Globus pallidus (tissue), 1 donor: ENCODE measurements at places on chromosomes 4 and X.

DNA sequence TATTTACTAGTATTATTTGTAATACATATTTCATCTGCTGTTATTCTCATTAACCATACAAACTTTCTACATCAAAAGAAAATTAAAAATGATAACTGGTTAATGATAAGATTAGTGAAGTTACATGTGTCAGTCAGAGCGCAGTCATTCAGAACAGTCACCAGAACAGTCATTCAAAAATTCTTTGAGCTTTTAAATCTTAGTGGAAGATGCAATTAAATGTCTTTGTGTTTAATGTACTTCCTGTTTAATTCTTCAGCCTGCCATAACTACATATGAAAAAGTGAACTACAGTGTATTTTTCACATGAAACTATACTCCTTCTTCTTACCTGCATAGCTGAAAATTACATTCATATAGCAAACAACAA, 179.7 kb upstream of the NDST4 start:
- DNase-seq: no peak

GRCh38 chr4:48051078-48051477, 34.5 kb downstream of the NIPAL1 start:
- no peak for DNase-seq

- DNase-seq: no peak
Measured at GRCh38 chr4:69656653-69657158, 3.7 kb upstream of the UGT2A1 start.

- peak; percentile 41 for DNase-seq
Measured at GRCh38 chr4:174120446-174121295, 162.8 kb downstream of the FBXO8 start.

GRCh38 chr4:144862210-144862609, 216.3 kb downstream of the HHIP start:
- DNase-seq: no peak

GRCh38 chr4:3871181-3871852, 105.1 kb downstream of the ADRA2C start:
- no peak for DNase-seq

- no peak for DNase-seq
Measured at GRCh38 chr4:120703908-120704307, 218.6 kb downstream of the PRDM5 start.

DNA sequence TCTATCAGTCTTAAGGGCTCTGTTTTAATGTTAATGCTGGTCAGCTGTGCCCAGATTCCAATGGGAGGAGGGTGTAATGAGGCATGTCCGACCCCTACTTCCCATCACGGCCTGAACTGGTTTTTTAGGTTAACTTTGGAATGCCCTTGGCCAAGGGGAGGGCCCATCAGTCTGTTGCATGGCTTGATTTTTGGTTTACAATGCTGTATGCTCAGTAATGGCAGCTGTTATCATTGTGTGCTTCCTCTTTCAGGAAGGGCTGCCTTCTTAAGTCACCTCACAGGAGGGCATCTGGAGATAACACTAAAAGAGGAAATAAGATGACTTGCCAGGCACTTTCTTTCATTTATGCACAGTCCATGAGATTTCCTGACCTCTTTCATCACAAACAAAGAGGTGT, 36.3 kb downstream of the ATXN3L start:
- DNase-seq: no peak

GRCh38 chrX:9403374-9403773, 61.5 kb upstream of the TBL1X start:
- no peak for DNase-seq

DNA sequence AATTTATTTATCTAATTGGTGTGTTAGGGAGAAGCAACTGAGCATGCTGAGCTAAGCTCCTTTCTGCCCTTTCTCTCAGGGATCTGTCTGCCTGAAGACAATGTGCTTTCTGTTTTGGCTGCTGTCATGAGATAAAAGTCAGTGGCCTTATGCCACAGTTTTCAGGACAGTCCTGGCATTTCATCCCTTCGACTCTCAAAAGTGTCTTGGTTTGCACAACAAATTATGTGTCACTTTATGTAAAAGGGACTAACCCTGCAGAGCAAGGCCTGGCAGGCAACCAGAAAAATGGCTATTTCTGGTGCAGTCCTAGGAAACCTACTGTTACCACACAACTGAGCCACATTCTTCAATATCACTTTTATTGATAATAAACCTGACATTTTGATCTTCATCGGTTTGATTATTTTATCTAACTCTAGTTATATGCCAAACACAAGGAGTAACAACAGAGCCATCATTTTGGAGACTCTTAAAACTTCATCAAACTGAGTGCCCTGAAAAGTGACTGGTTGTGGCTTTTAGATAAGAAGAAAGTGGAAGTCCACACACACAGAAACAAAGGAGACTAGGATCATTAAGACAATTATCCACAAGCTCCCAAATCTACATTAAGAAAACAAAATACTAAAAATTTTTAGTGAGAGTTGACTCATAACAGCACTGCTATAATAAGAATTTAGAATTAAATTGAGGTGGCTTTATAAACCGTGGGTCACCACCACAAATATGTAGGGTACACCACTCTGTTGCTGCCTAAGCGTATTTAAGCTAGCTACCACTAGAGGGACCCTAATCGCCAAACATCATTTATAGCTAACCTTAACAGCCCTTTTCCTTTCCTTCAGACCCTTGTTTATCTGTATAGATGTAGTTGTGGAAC, 95.9 kb upstream of the PTPN13 start:
- DNase-seq: peak; percentile 80

DNA sequence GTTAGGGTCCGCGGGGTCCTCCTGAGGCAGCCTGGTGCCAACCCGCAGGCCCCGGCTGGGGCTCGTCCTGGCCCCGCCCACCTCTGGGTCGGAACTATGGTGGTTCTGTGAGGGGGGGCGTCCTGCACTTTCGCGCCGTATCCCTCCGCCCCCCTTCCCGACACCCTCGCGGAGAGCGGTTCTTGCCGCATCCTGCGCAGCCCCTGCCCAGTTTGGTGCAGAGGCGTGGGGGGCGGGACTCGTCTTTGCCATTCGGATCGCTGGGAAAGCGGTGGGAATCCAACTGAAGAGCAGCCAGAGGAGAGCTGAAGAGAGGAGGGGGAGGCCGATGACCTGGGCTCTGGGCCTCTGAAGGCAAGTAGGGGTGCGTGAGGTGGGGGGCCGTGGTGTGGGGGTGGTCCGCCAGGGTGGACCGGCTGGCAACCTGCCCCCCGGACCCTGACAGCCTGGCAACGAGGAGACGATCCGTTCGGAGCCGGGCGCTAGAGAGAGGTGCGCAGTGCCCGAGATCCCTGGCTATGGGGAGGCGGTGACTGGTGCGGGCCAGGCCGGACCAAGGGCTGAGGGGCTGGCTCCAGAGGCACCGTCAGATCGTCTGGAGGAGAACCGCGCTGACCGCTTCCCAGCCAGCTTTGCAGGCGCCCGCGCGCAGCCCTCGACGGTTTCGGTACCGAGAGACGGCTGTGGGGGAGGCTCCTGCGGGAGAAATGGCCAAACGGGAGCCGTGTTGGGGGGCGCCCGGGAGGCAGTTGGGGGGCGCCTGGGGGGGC, at the start of gene GPRASP1:
GPRASP1 (plus strand) TSS at position 242 of the 770 bp plus-strand sequence. CDS start 2,431 bp downstream, outside the sequence.
- DNase-seq: peak; percentile 30

DNA sequence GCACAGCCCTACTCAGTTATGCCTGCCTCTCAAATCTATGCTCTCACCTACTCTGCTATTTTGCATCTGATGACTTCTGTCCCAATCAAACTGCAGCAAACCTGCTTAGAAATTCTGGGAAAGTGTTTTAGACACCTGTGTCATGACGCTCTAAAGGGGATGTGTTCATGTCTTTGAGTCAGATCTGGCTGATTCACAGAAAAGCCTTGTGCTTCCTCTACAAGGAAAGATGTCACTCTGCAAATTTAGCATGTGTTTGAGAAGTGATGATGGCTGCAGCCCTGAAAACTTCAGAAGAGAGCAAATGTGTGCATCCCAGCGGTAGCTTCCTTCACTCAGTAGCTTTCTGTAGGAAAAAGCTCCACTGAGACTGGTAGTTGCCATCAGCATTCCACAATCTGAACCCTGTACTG, 235.4 kb downstream of the MGST2 start:
- DNase-seq: no peak

- no peak for DNase-seq
Measured at GRCh38 chr4:160818571-160818970, 1345.2 kb downstream of the FSTL5 start.

- DNase-seq: no peak
Measured at GRCh38 chrX:10709276-10709675, 88.9 kb upstream of the MID1 start.

DNA sequence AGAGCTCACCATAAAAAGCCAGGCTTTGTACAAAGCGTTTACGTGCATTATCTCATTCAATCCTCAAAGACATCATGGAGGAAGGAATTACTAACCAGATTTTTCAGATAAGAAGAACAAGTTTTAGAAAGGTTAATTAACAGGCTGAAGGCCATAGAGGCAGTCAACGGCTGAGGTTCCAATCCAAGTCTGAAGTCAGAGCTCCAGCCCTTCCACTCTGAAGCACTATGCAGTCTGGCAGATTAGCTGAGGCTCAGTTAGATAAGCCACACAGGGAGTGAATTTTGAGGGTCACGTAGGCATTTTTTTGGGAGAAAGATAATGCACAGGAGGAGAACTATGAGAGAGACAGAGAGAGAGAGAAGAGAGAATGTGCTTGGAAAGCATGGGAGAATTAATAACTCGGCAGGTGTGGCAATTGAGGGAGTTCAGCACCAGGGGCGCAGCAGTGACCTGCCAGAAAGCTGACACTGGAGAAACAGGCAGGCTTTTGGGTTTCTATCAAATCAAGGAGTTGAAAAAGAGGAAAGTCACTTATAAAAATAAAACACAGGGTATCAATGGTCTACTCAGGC, 116.5 kb upstream of the NAP1L5 start:
- no peak for DNase-seq

DNA sequence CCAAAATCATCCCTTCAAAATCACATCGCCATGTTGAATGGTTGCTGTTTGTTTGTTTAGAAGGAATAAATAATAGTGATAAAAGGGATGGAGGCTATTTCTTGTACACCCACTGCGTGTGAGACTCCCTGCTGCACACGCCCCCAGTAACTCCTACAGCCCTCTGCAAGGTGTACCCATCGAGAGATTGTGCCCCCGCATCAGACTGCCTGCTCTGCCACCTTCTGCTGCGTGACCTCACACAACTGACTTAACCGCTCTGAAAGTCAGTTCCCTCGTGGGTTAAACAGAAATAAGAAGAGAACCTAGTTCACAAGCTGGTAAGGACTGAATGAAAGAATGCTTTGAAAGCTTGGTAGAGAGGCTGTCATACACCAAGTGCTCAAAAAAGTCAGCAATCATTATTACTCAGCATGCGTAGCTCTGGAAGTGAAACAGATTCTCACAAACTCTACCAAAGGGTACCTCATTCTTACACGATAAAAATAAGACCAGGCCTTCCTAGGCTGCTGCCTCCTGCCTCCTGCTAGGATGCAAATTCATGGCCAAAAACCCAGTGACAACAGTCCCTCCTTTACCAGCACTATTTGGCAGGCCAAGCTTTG, 147.1 kb downstream of the CPEB2 start:
- no peak for DNase-seq

DNA sequence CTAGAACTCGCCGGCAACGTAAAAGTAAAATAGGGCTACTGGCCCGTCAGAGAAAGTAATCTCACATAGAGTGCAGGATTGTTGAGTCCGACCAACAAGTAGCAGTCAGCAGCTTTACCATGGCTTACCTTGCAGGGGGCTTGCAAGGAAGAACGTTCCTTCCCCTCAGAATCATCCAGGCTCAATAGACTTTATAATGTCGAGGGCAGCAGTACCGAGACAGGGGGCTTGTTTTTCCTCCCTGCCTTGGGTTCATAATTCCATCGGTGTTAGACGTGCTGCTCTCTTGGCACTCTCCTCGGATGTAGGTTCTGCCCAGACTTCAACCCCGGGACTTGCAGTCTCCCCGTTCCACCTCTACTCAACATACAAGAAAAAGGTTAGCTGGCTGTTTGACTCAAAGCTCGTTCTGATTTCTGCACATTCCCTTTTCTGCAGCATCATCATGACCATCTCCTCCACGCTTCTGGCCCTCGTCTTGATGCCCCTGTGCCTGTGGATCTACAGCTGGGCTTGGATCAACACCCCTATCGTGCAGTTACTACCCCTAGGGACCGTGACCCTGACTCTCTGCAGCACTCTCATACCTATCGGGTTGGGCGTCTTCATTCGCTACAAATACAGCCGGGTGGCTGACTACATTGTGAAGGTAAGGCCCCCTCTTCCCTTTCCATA, 1.5 kb downstream of the SLC10A4 start:
- DNase-seq: no peak

DNA sequence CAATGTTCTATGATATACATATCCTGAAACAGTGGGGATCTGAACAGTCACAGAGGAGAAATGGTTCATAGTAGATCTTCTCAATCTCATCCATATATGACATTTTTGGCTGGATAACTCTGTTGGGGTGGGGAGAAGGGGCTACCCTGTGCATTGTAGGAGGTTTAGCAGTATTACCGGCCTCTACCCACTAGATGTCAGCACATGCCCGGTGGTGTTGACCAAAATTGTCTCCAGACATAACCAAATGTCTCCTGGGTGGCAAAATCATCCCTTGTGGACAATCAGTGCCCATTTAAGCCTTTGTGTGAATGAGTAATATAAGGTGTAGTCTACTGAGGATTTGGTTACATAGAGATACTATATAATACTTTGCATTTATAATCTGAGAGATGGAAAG, 89.9 kb downstream of the PLS3 start:
- DNase-seq: no peak

DNA sequence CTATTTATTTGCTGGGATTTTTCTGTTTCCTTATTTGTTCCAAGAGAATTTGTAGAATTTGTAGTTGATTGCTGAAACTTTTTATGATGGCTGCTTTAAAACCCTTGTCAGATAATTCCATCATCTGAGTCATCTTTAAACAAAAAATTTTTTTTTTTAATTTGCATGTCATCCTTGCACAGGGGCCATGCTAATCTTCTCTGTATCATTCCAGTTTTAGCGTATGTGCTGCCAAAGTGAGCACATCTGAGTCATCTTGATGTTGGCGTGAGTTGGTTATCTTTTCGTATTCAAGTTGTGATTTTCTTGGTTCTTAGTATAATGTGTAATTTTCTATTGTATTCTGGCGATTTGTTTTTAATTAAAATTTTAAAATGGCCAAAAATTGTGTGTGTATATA, 18.7 kb upstream of the ZNF157 start:
- DNase-seq: no peak

DNA sequence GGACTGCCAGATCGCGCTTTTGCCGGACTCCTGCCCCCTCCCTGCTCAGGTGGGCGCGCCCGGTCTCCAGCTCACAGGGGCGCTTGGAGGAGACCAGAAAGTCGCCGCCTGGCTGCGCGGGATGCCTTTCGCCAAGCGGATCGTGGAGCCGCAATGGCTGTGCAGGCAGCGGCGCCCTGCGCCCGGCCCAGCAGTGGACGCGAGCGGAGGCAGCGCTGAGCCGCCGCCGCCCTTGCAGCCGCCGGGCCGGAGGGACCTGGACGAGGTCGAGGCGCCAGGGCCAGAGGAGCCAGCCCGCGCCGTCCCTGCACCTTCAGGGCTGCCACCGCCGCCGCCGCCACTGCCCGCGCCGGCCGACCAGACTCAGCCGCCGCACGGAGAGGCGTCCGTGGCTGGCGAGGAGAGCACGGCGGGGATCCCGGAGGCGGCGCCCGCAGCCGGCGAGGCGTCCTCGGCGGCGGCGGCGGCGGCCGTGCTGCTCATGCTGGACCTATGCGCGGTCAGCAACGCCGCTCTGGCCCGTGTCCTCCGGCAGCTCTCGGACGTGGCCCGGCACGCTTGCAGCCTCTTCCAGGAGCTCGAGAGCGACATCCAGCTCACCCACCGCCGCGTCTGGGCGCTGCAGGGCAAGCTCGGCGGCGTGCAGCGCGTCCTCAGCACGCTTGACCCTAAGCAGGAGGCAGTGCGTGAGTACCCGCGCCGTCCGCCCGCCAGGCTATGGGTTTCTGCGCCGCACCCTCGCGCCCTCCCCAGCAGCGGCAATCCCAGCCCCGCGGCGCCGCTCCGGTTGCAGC, 834 bp downstream of the NHS start:
- no peak for DNase-seq

GRCh38 chr4:2356123-2357069, 62.0 kb downstream of the ZFYVE28 start:
- DNase-seq: no peak
